H9 (cell line): ENCODE measurements at places on chromosomes 7 and 10. TPM values are rescaled to one million over a fixed set of nuclear protein-coding genes. Genes with fewer than 3 reads are reported as not detected.

DNA sequence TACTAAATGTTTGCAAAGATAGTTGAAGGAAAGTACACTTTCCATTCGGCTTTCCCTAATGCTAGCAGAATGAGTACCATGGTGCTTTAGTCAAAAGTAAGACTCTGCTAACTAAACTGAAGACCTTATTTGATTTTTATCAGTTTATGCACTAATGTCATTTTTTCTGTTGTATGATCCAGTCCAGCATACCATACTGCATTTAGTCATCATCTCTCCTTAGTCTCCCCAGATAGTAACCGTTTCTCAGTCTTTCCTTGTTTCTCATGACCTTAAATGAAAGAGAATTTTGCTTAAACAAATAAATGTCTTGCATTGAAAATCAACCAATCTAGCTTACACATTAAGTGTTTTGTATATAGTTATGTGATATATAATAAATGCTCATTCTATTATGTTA is 529.5 kb upstream of the SEMA3D start:
- no peak for DNase-seq

GRCh38 chr7:20786421-20786778 is 286 bp downstream of the SP8 start:
- DNase-seq = no peak

Gene INSIG1
- 23.3 and 24.2 TPM in 2 replicates for total RNA-seq

DNA sequence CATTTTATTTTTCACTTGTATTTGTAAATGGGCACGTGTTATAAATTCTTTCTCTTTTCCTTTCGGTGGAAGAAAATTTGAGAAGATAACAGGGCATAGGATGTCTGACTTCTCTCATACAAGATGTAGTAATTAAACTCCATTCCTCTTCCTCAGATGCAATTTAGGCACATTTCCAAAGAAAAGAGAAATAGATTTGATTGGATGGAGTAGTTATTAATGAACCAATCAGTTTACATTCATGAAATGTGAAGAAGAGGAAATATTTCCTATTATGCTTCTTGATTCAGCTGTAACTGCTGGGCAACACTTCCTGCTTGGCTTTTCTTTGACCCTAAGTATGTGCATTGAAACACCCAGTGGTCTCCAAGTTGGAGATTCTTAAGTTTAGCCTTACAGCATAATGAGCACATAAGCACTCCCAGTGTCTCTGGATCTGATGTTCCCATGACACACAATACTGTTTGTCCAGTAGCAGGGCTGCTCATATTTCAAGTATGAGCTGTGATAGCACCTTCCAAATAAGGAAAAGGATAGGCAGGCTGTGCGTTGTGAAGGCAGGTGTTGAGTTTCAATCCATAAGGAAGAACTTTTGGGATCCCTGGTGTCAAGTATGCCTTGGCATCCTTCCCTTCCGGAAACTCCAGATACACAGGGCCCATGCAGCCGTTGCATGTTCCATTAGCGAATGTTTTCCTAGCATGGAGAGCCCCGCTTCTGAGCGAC is 33.4 kb upstream of the COBL start:
- DNase-seq = no peak

Gene NRCAM
- 1.8 and 2.3 TPM in 2 replicates for total RNA-seq

Gene TBRG4
- total RNA-seq = 127 and 137 TPM in 2 replicates
